ENCODE measurements at places on chromosomes 6 and 20.

DNA sequence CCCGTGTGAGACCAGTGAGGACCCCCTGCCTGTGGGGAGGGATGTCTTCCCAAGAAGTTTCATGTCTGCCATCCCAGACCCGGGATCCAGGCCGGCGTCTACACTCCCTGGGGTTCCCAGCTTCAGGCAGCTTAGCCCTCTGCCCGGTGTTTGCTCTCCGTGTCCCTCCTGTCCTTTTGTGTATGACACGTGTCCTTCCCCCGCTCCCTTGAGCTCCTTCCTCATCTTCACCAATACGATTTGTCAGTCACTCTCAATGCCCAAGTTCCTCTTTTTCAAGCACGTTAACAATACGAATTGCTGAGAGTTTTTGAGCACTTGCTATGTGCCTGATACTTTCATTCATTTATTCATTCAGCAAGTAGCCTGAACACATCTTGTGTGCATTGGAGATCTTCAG lies 115.6 kb upstream of the PTPN1 start:
- no peak for DNase-seq

DNA sequence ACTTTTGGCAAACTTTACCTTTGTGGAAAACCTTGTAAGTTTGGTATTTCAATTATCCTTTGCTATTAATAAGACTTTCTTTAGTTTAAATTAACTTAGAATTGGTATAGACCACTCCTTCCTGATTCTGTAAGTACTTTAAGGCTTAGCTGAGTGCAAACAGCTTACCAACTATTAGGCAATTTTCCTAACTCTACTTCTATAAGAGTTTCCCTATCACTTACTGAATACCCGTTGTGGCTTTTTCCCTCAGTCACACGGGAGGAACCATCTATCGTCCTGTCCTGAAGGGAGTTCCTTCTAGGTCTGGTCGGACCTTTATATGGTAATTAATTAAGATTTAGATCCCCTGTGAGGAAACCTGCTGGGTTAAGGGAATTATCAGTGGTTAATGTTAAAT lies 9.6 kb downstream of the SLC35A1 start:
- no peak for DNase-seq

GRCh38 chr6:42390228-42390934 lies 61.3 kb downstream of the TRERF1 start:
- peak; percentile 70 for DNase-seq

DNA sequence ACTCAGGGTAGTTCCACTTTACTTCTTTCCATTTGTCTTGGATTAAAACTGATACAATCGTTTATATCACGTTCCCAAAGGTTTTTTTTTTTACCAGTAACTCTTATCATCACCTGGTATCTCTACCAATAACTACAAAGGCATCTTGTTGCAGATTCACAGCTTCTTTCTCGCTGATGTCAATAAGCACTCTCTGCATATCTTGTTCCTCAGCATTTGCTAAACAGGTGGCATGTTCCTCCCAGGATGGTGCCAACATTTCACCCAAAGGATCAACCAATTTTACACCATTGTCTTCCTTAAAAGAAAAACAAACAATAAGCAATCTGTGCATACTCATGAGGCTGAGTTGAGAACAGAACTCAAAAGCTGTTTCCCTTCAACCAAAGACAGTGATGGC lies 4.6 kb downstream of the PGM3 start:
- DNase-seq, result no peak

DNA sequence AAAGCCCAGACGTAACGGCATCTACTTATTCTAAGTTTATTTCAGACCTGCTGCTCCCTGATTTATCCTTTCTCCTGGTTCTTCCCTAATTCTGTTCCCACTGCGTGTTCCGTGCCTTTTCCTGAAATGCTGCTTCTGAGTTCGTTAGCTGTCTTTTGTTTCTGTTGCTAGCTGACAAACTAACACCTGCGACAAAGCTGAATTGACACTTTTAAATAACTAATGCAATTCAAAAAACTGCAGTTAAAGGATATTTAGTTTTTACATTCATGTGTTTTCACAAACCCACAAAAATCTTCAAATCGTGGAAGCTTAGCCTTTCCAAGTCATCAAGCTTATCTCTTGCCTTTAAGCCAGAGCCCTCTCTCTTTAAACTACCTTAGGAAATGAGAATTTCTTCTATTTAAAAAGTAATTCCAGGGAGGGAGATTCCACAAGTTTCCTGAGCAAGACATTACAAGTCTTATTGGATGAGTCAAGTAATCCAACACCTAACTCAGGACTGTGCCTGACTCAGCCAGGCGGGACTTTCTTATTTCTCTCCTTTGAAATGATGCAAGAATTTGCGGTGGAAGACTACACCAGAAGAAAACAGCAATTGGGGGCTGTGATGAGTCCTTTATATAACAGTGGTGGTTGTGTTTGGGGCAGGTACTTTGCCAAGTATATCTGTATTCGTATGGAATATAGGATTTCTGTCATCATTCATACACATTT lies 6.3 kb downstream of the ADTRP start:
- no peak for DNase-seq

DNA sequence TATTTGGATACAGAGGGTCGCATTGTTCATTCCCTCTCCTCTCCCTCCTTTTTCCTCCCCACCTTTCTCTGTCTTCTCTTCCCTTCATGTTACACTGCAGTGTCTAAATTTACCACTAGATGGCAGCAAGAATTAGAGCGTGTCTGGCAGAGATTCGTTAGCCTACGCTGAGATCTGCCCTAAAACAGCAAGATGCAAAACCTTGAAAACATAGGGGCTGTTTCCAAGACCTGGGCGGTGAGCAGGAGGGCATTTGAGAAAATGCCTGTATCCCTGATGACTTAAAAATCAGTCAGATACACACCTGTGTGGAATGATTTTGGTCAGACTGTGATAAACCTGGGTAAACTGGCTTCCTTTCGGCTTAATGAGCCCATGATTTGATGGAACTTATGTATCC lies 101.5 kb upstream of the ISM1 start:
- peak; percentile 11 for DNase-seq

GRCh38 chr6:163400509-163400908 lies 14.0 kb upstream of the QKI start:
- no peak for DNase-seq

DNA sequence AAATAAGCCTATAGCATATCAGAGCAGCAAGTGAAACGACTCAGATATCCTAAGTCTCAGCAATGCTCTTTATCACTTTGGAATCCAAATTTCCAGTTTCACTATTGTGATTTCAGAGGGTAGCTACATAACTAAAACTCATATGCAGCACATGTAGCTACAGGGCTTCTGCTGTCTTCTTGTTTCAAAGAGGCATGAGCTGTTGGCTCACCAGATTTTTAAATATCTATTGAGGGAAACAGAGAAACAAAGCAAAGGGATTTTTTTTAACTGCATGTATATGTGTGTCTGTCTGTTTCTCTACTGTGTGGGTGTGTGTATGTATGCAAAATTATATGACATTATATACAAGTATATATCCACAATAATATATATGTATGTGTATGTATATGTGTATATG lies 258.4 kb downstream of the HDGFL1 start:
- DNase-seq, result no peak

DNA sequence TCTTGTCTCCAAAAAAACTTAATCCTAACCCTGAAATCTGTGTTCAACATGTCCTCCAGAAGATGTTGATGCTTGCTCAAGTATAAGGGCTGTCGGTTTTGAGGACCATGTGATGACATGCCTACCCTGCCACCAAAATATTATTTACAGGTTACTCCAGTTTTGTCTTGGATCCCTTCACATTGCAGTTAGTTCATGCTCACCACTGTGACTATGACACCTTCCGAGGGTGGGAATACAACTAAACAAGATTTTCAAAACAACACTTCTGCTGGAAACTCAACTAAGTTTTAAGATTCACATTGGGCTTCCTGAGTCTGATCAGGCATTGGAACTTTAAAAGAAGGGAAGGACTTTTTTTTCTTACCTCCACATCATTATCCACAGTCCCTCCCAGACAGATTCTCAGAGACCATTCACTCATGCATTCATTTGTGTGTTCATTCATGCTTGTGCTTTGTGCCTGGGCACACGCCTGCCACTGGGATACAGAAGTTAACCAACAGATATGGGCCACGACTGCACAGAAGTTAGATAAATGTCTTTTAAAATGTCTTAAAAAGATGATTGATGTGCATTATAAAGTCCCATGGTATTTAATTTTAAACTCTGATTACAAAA lies 118.7 kb upstream of the GJE1 start:
- DNase-seq, result no peak

DNA sequence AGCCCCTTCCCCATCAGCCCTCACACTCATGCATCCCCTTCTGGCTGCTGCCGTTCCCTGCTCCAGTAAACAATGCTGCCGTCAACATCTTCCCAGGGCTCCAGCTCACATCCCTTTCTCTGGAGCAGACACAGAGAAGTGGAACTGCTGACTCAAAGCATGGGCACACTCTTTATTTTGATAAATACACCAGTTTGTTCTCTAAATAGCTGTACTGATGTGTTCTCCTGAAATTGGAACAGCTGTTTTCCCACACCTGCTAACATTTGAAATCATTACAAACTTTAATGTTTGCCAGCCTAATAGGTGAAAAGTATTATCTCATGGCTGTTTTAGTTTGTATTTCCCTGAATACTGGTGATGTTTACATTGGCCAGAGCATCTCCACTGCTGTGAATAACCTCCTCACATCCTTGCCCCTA lies 102.1 kb upstream of the NXT1 start:
- DNase-seq, result no peak

DNA sequence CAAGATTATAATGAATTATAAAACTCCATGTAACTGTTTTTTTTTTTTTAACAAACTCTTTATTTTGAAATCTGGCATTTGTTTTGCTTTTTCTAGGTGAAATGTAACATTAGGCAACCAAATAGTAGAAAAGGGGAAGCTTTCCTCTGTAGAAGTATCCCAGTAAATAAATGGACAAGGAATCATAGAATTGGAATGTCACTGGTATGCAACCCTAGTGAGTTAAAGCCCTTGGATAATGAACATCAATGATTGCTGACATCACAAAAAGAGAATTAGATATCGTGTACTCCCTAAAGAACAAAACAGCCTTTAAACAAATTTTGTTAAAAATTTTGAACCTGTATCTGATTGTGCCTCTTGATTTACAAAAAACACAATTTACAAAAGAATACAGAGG lies 93.9 kb upstream of the OGFRL1 start:
- DNase-seq, result no peak

DNA sequence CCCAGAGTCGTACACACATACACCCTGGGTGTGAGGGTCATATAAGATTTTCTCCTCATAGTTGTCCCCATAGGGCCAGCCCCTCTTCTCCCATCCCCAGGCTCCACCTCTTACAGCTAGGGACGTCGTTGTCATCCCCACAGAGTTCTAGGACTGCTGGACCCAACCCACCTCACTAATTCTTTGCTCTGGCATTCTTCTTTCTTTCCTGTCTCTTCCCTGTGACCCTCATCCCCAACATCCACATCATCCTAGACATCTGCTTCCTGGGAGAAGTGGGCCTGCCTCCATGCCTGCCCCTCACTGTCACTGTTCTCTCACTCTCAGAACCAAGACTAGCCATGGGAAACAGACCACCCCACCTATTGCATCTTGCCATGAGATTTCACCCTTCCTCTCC lies 1.1 kb downstream of the PSMF1 start:
- no peak for DNase-seq

DNA sequence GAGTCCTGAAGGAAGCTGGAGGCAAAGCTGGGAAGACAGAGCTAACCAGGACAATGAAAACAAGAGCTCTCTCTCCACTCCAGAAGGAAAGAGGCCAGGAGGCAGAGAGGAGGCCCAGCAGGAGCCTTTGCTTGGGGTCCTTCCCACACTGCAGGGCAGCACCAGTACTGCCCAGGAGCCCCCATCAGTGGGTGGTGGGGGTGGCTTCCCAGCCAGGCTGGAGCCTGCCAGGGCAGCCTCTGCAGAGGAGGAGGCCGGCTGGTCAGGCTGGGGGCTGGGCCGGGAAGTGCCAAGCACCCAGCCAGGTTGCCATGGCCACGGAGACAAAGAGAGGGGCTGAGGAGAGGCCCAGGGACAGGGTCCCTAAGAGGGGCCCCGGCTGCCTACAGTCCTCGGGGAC lies 33.4 kb downstream of the PREX1 start:
- no peak for DNase-seq

- no peak for DNase-seq
Measured at GRCh38 chr20:63085151-63085861, 78.5 kb upstream of the BHLHE23 start.

DNA sequence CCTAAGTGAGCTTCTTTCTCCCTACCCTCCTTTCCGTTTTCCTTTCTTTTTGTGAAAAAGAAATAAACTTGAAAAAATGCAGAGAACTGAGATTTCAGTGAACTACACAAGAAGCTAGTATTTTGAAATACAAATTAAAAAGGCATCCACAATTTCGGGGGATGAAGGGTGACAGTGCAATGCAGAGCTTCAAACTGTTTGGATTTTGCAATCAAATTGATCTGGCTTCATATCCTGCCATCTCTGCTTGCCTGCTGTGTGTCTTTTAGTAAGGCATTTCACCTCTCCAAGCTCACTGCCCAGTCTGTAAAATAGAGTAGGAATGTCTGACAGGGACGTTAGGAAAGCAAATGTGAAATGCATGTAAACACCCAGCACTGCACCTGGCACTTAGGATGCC lies 258.0 kb downstream of the HACE1 start:
- no peak for DNase-seq

GRCh38 chr6:34074064-34074742 lies 71.7 kb downstream of the GRM4 start:
- no peak for DNase-seq

DNA sequence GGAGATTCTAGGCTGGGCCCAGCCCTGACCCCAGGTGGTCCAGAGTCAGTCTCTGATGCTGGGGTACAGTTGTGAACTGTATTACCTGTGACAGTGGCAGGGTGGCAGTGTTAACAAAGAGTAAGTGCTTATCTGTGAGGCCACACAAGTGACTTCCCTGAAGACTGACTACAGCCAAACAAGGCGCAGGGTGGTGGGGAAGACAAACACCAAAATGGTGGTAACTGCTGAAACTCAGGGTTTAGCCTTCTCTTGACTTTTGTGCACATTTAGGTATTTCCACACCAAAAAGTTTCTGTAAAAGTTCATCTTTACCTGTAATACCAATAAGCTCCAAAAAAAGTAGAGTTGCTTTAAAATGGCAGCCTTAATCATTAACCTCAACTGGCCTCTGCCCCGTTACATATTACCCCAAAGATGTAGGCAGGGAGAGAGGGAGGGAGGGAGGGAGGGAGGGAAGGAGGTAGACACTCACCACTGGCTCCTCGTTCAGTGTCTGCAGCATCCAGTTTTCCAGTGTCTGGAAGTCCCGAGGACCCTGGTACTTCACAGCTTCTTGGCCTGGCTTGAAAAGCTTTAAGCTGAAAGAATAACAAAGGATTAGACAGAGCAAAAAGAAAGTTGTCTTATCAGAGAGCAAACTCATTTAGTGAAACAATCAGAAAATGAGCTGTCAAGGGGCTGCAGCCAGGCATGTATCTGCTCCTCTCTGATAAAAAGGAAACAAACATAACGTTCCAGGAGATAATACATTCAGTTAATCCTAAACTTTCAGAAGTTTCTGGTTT lies 11.3 kb downstream of the TXNDC5 start:
- DNase-seq, result no peak

GRCh38 chr6:139546106-139546472 lies 171.6 kb upstream of the CITED2 start:
- DNase-seq, result no peak
